ENCODE measurements at places on chromosomes 2 and 18. TPM values are rescaled to one million over a fixed set of nuclear protein-coding genes. Genes with fewer than 3 reads are reported as not detected.

- DNase-seq = no peak
Observed at GRCh38 chr2:127278959-127279358, 15.0 kb downstream of the ERCC3 start.

GRCh38 chr2:121710470-121711170, 26.1 kb downstream of the NIFK start:
- no peak for DNase-seq

DNA sequence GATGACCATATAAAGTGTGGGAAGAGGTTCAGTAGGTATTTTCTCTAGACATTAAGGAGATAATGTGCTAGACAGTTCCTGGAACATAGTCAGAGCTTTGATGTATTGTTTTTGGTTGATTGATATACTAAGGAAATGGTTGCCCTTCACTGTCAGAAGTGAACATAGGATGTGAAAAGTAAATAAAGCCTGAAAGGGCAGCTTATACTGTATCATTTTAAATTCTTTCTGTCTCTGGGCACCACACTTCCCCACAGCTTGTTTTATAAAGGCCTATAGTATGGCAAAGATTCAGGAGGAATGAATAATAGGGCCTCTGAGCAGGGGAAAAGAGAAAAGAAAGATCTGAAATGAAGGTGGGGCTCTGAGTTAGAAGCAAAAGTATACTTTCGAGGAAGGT, 72.7 kb upstream of the ITPRID2 start:
- no peak for DNase-seq

- peak; percentile 70 for DNase-seq
Observed at GRCh38 chr2:9752441-9753275, 90.6 kb upstream of the TAF1B start.

DNA sequence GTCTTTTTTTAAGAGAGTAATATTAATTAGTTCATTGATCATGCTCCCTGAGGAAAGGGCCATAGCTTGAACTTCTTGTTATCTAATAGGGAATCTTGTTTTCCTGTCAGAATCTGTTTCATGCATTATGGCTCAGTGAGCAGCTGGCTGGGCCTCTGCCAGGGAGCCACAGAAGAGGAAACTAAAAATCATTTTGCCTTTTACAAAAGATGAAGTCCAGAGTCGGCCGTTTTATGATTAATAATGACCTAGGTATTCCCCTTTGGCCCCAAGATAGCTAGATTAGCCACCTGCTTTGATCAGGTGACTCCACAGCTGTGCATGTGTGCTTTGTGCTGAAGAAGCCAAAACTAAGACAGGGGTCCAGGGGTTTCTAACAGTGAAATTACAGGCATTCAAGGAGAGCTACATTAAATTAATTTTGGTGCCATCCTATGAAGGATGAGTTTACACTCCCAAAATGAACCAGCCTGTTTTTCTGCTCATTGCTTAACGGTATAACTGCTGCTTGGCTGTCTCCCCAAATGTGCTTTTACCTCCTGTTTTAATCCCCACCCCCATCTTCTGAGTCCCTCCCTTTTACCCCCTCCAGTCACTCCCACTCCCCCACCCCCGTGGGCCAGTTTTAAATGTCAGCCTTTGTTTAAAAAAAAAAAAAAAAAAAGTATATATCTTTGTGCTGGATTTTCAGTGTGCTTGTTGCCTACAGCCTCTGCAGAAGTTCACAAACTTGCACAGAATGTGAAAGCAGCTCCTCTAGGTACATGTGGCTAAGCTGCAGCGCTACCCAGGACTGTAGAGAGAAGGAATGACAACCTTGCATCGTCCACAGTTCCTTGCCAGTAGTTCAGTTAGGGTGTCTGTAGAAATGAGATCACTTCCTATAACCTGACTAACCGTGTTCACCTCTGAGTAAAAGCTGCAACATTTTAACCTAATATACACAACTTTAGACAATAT, 93.1 kb downstream of the CABLES1 start:
- peak; percentile 75 for DNase-seq

GRCh38 chr2:230715201-230715600, 2.6 kb downstream of the CAB39 start:
- peak; percentile 52 for DNase-seq

GRCh38 chr18:72634500-72634899, 90.4 kb upstream of the CBLN2 start:
- DNase-seq = no peak

- no peak for DNase-seq
Observed at GRCh38 chr2:219868635-219869034, 241.2 kb downstream of the SLC4A3 start.

GRCh38 chr18:66495844-66496243, 108.0 kb downstream of the CDH19 start:
- DNase-seq = no peak

- no peak for DNase-seq
Observed at GRCh38 chr2:43109261-43109743, 117.1 kb downstream of the ZFP36L2 start.

DNA sequence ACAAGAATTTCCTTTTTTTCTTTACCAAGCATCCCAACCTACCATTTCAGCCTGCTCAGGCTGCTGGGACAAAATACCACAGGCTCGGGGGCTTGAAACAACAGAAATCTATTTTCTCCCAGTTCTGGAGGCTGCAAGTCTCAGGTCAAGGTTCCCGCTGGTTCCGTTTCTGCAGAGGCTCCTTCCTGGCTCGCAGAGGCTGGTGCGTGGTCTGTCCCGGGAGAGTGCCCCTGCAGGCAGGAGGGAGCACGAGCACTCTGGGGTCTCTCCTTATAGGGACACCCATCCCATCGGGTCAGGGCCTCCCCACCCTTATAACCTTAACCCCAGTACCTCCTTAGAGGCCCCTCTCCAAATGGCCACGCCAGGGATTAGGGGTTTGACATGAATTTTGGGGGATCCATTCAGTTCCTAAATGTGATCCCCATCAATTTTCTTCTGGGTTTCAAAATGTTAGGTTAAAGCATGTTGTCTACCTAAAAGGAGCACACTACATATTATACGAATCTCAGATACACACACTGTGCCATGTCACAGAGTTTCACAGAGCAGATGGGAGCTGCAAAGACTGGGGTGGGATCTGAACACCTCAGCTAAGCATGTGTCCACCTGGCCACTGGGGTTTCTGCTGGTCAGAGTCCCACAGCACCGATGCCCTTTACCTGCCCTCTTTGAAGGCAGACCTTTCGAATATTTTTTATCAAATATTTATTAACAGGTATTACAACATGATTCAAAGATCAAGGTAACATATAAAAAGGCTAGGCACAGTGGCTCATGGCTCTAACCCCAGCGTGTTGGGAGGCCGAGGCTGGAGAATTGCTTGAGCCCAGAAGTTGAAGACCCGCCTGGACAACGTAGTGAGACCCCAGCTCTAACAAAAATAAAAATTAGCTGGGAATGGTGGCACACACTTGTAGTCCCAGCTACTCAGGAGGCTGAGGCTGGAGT, 17.6 kb upstream of the ADI1 start:
- peak; percentile 56 for DNase-seq

DNA sequence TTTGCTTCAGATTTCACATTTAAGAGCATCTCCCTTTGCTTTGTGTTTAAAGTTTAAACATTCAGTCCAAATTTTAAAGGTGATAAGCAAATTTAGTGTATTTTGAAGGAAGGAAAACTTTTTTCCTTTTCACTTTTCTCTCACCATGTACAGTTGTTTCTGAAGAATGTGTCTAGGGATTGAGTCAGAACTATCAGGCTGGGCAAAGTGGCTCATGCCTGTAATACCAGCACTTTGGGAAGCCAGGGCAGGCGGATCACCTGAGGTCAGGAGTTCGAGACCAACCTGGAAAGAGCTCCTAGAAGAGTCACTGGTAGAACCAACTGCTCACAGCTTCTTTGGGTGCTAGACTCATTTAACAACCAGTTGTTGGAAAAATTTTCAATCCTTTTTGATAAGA, 327.0 kb upstream of the THUMPD2 start:
- peak; percentile 33 for DNase-seq

DNA sequence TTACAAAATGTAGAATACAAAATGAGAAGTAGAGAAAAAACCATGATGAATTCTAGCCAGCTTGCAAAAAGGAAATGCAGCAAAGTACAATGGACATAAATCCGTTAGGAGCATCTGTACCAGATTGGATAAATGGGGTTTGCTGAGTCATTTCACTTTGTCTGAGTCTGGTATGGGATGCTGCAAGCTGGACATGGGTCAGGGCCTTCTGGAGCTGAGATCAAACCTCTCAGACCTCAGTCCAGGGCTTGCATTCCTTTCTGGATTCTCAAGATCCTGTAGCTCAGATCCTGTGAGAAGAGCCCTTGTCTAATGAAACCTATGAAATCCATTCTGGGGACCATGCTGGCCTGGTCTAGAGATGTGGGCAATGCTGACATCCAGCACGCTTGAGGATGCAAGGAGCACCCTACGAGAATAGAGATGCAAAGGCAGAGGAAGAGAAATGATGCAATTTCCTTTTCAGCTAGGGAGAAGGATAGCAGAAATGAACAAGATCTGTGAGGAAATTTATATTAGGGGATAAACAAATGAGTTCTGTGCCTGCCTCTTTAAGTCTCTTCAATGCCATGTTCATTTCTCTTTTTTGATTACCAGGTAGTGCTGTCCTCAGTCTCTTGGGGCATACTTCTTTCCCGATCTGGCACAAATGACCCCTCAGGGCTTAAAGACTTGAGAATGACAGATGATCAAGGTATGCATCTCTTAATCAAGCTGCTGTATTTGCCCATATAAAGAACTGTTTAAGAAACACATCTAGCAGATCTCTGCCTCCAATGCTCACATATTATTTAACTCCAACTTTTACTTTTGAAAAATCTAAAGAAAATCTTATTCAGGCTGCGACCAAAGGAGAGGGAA, 230.4 kb downstream of the MEIS1 start:
- peak; percentile 65 for DNase-seq

GRCh38 chr2:7826656-7827055, 855.2 kb upstream of the ID2 start:
- no peak for DNase-seq

GRCh38 chr2:46062637-46063412, 234.4 kb upstream of the EPAS1 start:
- peak; percentile 87 for DNase-seq

- DNase-seq = no peak
Observed at GRCh38 chr2:232971744-232972143, 41.3 kb downstream of the NGEF start.

DNA sequence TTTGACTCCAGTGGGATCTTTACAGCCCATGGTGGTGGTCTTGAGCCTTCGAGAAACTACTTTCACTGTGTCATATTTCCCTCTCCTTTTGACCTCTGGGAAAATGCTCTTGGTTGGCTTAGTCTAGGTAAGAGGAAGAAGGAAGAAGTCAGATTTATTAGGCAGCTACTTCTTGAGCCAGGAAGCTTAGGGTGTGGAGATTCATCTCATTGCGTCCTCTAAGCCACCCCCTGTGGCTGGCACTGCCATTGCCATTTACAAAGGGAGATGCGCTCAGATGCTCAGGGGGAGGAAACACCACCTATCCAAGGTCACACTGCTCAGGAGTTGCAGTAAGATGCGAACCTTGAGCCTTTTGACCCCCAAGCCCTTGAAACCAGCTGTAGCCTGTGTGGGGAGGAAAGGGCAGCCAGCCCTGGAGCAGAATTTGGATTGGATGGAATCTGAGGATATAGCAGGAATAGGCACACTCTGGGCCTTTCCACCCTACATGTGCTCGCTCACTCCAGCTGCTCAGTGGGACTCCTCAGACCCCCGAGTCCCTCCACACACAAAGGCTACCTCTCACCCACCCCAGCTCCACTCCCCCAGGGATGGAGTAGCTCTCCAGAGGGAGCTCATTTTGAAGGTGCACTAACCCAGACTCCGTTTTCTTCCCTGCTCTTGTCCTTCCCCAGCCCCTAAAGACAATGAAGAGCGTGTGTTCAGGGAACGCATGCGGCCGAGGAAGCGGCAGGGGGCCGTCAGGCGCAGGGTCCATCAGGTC, 321.3 kb upstream of the EPAS1 start:
- DNase-seq = no peak

DNA sequence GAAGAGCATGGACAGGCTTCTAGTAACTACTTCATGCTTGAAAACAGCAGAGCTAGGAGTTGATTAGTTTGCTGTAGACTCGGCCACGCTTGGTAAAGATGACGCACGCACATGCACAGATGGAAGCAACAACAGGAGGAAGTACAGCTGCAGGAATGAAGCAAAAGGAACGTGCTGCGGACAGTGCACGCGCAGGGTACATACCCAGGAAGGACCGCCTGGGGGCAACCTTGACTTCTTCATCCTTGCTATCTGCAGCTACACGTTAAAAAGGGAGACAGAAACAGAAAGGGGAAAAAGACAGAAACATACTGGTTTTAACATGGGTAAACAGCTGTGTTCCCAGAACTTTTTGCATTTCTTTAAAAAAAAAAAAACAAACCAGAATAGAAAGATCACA, 17.7 kb downstream of the SLC66A2 start:
- DNase-seq = no peak

GRCh38 chr2:61978522-61978921, 73.0 kb downstream of the COMMD1 start:
- no peak for DNase-seq

DNA sequence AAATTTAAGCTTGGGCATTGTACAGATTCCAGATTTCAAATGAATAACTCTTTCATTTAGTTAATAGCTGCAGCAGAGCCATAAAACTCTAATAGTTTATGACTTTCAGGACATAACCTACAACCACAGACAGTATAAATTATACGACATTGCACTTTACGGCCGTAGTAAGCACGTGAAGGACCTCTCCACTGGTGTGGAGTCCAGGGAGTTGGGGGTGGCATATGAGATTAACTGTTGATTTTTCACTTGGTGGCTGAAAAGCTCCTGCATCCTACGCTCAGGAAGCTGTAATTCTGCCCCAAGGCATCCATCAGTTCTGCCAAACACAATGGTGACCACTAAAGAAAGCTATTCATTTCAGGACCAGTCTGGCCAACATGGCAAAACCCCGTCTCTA, 376.2 kb downstream of the SOX11 start:
- DNase-seq = no peak

GRCh38 chr2:10759151-10759714, 37.8 kb downstream of the ATP6V1C2 start:
- DNase-seq = no peak

GRCh38 chr2:37448342-37449120, 104.1 kb downstream of the QPCT start:
- DNase-seq = no peak

DNA sequence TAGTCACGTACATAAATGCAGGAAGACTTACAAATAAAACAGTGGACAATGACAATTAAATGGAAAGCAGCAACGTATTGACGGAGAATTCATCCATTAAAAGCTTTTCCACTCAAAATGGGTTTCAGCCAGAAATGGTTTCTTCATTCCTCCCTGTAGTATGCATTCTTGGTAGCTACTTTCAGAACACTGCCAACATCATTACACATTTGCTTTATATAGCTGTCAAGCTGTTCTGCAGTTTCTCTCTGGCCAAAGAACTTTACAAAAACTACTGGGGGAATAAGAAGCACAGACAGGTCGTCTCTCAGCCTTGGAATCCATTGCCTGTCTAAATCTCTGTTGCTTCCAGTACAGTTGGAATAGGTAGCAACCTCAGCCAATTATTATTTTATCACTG, 84.1 kb upstream of the NCKAP5 start:
- peak; percentile 68 for DNase-seq

Gene POTEJ
- polyA plus RNA-seq = not detected

Gene TRIB2
- 12.0 TPM for polyA plus RNA-seq

Gene CNNM3
- 6.1 TPM for polyA plus RNA-seq

Gene RBM44
- polyA plus RNA-seq = 0.14 TPM

Gene TRMT61B
- 6.6 TPM for polyA plus RNA-seq

Gene DAW1
- polyA plus RNA-seq = 0.93 TPM
